ENCODE measurements at places on chromosomes 5 and 9.

GRCh38 chr5:96006291-96006690 lies 44.6 kb upstream of the ELL2 start:
- DNase-seq = no peak

- no peak for DNase-seq
These were observed 42.4 kb upstream of the ZBED3 start for GRCh38 chr5:77129391-77129990.

GRCh38 chr5:127806776-127807175 lies 103.6 kb downstream of the CCDC192 start:
- DNase-seq = no peak

- DNase-seq = no peak
These were observed 17.5 kb downstream of the STXBP1 start for GRCh38 chr9:127629468-127630081.

GRCh38 chr5:37685816-37686215 lies 154.0 kb downstream of the GDNF start:
- no peak for DNase-seq

DNA sequence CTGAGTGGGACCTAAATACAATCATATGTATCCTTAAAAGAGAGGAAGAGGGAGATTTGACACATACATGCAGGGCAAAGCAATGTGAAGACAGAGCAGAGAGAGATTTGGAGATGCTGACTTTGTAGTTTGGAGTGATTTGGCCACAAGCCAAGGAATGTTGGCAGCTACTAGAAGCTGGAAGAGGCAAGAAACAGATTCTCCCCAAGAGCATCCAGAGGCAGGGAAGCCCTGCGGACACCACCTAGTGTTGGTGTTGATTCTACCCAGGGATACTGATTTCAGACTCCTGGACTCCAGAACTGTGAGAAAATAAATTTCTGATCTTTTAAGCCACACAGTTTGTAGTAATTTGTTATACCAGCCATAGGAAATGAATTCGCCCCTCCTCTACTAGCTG lies 64.9 kb upstream of the OSMR start:
- peak; percentile 22 for DNase-seq

DNA sequence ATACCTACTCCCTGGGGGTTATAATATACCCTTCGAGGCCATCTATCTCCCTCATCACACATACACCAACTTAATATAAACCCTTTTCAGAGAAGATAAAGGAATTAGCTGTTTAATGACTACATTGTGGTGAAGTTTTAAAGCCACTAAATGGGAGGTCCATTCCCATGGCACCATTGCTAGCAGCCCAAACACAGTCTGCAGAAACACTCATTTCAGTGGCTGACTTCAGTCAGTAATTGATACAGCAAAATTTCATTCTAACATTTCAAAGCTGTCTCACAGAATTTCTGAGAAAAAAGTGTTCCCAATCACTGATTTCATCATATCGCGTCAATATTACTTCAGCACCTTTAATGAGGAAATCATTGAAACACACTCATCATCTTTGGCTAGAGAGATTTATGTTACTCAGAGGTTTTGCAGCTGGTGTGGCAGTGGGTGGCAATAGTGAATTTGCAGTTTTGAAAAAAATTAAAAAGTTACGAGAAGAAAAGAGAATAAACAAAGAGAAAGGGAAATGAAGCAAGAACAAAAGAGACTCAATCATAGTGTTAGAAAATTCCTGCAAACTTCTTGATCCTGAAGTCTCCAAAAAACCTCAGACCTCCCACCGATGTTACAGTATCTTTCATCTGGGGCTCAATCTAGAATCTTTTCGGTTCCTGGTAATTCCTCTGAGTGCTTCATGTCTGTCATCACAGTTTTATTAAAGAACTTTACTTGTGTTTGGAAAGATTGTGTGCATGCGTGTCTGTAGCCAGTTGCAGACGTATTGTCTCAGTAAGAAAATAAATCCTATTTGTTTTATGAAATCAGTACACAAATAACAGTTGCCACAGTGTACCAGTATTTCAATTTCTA lies 105.0 kb downstream of the ERCC6L2 start:
- no peak for DNase-seq

DNA sequence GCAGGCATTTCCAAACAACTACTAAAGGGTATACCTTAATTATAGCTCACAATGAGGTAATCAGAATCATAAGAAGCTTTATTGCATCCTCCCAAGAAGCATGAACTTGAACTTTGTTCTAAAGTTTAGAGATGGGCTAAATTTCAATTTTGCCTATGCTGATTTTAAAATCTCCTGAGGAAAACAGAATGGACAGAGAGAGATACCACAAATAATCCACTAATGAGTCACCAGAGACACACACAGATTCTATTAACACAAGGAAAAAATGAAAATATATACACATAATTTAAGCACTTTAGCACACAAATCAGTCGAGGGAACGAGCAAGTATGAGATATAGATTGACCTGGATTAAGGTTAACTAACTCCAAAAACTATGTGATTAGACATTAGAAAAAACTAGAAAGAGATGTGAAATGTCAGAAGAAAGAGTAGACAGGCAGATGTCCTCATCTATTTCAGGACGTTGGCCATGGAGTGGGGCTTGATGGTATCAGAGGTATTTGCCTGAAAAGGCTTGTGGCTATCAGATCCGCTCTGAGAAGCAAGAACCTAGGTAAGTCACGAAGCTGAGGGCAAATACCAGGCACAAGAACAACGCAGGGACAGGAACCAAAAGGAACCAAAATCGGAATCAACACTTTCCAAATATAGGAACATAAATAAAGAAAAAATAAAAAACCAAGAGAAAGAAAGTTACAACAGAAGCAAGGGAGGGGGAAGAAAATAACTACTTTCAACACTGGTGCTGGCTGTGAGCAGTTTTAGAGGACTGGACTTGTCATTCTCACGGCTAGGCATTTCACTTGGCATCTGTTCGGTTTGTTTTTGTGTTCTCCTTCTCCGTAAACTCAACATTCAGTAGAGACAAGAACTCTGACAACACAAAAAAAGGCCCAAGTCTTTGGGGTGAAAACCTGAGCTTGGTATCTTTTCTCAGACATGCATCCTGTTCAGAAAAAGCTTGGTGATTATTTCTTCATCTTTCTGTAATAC lies 294.6 kb upstream of the PUM3 start:
- DNase-seq = no peak

DNA sequence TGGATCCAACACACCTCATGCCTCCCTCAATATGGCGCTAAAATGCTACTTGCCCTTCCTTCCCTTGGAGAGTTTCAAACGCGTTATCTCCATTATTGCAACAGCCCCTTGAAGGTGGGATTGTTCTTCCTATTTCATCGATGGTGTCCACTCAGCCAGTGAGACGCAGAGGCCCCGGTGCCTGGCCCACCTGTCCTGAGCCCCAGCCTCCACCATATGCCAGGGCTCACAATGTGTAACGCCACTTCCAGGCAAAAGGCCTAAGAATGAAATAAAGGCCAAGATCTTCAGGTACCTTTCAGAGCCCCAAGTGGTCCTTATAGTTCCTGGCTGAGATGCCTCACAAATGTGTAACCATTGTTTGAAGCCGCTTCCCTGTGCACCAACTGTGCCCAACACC lies 170.7 kb upstream of the PHYKPL start:
- no peak for DNase-seq

- no peak for DNase-seq
These were observed 41.3 kb upstream of the CDH18 start for GRCh38 chr5:20029266-20029665.

DNA sequence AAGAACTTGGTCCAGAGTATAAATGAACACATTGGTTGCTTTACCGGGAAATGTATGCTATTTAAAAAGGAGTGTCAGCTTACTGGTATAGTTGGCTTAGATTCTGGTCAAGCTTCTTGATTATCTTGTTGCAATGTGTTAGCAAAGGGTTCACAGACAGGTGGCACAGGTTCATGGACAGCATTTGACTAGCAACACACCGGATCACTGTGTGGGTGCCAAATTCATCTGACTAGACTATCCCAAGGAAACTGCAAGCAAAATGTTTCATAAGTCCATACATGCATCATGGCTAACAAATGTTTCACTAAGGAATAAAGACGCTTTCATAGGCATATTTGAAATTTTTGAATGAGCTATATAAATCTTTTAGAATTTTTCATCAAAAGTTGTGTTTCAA lies 274.1 kb downstream of the PLK2 start:
- DNase-seq = no peak

GRCh38 chr9:109449036-109449798 lies 48.9 kb downstream of the PTPN3 start:
- no peak for DNase-seq

DNA sequence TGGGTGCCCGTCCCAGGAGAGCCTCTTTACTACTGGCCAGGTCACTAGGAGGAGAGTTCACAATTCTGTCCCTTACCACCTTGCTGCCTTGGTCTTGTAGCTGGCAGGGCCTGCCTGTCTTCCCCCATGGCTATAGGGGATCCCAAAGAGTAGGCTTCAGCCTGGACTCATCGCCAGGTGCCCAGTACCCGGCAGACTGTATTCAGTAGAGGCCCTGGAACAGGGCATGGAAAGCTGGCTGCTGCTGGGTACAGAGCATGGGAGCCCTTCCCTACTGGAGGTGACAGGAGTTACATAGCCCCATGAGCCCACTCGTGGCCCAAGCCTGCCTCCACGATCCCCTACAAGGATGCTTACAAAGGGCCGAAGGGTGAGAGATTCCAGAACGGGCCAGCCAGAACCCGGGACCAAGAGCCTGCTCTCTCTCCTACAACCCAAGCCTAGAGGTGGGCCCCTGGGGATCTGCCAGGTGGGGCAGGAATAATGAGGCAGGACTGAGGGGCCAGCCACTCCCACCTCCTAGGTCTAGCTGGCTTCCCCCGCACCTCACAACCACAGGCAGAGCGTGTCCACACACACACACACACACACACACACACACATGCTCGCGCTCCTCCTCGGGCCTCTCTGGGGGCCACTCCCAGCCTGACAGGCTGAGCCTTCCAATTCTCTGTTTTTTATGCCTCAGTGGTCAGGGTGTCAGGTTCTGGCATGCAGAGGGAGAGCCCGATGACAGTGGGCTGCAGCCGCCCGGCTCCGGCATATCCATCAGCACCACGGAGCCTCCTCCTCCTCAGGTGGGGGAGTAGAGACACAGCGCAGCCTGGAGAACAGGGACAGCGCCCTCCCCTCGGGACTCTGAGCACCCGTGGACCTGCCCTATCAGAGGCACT lies 186.0 kb downstream of the PAX5 start:
- no peak for DNase-seq

DNA sequence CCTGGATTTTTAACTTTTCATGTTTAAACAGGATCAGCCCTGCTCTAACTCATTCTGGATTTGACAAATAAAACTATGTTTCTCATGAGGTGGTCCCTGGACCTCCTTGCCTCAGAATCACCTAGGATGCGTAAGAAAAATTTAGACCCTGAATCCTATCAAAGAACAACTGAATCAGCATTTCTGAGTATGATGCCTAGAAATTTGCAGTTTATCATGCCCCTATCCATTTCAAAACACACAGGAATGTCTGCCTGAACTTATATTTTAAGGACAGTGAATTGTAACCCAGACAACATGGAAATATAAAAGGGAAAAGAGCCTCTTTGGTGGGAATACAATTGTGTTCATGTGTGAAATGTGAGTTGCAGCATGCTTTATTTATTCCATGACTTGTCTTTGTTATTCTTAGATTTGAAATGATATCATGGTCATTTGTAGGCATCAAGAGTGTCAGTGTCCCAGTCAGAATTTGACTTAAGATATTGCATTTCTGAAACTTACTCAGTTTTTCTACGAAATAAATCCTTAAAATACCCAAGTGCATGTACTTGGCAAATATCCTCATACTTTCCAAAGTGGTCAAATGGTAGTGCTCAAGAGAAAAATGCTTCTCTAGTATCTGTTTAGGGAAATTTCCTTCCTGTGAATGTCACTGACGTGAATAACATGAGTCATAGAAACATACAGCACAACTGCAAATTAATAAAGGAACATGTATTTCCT lies 144.3 kb downstream of the GIN1 start:
- no peak for DNase-seq

GRCh38 chr5:150419630-150420270 lies 7.0 kb upstream of the CD74 start:
- no peak for DNase-seq

DNA sequence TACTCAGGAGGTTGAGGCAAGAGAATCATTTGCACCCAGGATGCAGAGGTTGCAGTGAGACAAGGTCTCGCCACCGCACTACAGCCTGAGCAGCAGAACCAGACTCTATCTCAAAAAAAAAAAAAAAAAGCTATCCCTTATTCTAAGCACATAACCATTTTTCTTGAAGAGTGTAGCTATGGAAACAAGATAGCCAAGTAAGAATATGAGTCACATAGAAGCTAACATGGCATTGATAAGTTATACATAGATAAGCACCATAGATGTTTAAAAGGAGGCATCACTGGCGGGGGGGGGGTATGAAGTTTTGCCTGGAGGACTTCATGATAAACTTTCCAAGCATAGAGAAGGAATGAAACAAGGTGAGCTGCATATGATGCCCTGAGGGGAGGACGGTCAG lies 26.0 kb downstream of the CHSY3 start:
- DNase-seq = no peak

GRCh38 chr9:33332011-33332410 lies 41.7 kb downstream of the NFX1 start:
- no peak for DNase-seq

- no peak for DNase-seq
These were observed 49.2 kb downstream of the TIMD4 start for GRCh38 chr5:156913719-156914370.

DNA sequence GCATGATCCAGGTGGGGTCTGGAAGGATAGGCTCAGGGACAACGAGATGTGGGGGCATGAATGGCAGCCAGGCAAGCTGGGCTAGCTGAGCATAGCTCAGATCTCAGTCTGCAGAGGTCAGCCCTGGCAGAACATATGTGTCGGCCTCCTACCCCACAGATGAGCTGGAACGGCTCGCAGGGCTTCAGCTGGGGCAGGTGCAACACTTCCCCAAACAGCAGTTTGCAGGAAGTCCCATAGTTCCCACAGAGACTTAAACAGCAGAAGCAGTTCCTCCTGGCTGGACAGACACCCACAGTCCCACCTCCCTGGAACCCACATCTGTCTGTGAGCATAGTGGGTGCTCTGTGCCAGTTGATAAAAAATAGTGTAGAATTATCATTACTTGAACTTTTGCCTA lies 404.6 kb downstream of the GADD45G start:
- DNase-seq = no peak

- DNase-seq = no peak
These were observed 63.1 kb downstream of the NACC2 start for GRCh38 chr9:136031741-136032730.

GRCh38 chr9:107251756-107252322 lies 31.2 kb upstream of the RAD23B start:
- DNase-seq = no peak

GRCh38 chr5:150313501-150313900 lies 10.8 kb upstream of the ARSI start:
- no peak for DNase-seq
